Kasumi-1 (cell line): ENCODE measurements at places on chromosomes 5 and 9.

- no peak for DNase-seq
Measured at GRCh38 chr5:56545016-56545415, 270.3 kb upstream of the MAP3K1 start.

DNA sequence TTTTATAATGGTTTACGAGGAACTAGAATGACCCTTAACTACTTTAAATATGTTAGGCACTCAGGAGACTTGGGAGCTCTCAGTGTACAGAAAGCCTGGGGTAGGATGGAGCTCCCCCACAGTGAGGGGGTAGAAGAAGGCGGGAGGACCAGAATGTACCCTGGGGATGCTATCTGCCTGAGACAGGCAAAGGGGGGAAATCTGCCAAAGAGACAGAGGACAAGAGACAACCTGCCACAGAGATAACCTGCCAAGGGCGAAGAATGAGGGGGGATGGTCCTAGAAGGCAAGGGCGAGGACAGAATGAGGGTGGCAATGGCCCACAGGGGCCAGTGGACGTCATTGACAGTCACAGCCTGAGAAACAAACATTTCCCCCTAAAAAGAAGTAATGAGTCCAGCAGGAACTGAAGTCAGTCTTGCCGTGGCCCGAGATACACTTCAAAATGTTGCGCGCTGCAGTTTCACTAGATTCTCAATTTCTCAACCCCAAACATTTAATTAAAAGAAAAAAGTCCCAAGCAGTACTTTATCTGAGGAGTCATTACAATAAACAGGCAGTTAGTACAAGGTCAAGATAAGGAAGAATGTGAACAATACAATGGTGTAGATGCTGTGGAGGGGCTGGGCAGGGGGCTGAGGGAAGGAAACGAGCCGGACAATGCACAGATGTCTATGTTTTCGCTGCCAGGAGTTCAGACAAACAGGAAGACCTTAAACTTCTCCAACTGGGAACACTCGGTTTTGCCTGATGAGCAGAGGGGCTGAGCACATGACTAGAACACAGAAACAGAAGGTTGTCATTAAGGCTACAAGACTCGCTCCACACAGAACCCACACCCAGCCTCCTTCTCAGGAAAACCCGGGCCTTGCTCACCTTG is 125.0 kb downstream of the LHFPL2 start:
- no peak for DNase-seq

- DNase-seq = no peak
Measured at GRCh38 chr9:138095813-138096518, 218.4 kb downstream of the CACNA1B start.

DNA sequence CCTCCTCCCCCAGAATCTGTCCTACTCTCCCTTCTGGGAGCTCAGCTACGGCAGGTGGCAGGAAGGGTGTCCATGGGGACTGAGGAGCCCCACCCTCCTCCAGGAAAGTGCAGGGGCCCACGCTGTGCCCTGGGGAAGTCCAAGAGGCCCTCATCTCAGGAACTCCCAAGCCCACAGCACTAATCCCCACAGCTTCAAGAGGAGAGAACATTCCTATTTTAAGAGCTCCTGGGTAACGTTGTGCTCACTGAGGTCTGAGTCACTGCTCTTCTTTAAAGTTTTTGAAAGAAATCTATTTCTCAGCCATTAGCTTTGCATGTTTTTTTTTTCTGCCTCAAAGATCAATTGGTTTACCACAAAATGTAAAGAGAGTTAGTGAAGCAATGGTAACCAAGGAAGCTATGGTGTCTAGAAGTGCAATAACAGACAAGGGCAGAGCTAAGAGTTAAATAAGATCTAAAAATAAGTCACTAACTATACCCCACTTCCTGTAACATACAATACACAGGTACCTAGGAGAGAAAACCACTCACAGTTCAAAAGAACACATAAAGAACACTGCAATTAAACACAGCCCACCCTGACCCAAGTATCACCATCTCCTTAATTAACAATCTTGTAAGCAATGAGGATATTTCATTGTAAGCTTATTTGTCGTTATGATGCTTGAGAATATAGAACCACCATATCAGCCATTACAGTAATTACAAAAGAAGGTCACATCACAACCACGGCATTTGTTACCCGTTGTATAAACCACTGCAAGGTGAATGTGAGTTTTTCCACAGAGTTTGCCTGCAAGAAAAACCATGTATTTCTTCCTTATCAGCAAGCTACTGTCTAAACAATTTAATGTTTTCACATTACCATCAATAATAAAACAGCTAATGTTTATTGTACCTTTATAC is 382.3 kb upstream of the SLC30A5 start:
- DNase-seq = peak; percentile 30

GRCh38 chr9:120616966-120617935 is 37.3 kb upstream of the CDK5RAP2 start:
- no peak for DNase-seq

- no peak for DNase-seq
Measured at GRCh38 chr9:127185931-127186781, 63.7 kb upstream of the ANGPTL2 start.

- DNase-seq = no peak
Measured at GRCh38 chr5:124859027-124859426, 112.6 kb upstream of the ZNF608 start.

DNA sequence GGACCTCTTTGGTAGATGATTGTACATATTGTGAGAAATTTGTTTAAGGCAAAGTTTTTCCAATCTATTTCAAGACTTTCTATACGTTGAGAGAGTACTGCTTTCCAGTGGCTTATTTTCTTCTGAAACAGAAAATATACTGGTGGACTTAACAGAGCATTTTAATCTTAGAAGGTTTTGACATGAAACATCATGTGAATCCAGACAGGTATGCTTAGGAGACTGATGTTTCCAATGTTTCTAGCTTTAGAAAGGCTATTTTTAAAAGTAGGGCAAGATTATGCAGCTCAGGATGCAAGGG is 71.0 kb downstream of the PIK3R1 start:
- no peak for DNase-seq

GRCh38 chr5:72243706-72244105 is 76.3 kb downstream of the MRPS27 start:
- DNase-seq = no peak

DNA sequence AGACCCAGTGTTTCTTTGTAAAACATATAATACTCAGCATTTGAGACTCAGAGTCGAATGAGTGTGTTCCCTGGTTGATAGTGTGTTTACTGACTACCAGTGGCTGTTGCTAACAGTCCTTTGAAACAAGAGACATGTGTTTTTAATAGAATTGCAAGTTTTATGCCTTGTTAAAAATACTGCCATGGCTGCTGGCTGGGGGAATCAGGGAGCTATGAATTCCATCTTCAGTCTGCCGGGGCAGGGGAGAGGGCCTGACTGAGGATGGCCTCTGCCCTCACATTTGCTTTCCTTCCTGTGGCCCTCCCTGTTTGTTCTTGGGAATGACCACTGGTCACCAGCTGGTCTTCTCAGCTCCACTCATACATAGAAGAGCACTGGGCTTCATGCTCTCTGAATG is 63.8 kb downstream of the PDZD2 start:
- no peak for DNase-seq

- DNase-seq = no peak
Measured at GRCh38 chr5:86155796-86156195, 461.9 kb upstream of the COX7C start.

DNA sequence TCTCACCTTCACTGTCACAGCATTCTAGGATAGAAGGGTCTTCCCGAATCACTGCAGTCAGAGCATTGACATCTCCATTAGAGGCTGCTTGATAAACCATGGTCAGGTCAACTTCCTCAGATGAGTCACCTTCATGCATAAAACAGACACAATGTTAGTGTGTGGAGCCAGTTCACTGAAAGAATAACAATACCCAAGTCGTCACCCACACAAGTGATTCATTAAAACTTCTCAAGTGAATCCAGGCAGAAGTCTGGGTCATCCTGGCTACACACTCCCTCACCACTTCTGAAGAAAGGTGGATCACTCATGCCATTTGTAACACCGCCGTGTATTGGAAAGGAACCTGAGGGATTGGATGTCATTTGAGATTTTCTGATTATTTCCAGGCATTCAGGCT is 49.6 kb downstream of the ANKRD55 start:
- DNase-seq = no peak

DNA sequence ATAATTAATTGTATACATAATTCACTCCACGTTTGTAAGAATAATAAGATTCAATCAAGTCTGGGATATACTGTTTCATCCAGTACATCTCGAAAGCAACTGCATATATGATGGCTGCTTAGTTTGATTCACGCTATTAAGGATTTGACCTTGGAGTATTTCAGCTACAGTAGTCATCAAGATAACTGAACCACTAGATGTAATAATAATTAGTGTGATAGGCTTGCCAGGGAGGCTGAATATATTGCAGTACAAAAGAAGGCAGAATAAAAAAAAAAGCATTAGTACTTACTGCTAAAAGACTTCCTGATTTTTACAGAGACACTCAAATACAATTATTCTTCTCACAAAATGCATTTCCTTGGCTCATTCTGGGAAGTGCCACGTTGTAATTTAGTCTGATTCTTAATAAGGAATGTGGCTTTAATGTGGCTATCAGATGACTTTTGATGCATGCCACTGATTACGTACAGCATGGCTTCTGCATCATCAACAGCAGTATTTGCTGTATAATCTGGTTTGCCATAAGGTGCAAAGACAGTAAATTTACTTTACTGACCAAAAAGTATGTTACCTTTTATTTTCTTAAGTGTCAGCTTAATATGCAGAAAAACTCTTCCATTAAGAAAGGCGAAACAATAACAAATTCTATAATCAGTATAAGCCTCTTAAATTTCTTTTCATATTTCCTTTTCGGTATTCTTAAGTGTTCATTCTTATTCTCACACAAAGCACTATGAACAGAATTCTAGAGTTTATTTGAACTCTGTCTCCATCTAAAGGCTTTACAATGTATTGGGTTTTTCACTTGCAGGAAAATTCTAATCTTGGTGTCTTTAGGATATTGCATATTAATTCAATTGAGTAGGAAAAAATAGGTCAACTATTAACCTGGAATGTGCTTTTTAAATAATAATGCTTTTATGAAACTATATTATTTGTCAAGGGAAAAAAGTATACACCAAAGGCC is 166.4 kb downstream of the SLF1 start:
- DNase-seq = peak; percentile 43

DNA sequence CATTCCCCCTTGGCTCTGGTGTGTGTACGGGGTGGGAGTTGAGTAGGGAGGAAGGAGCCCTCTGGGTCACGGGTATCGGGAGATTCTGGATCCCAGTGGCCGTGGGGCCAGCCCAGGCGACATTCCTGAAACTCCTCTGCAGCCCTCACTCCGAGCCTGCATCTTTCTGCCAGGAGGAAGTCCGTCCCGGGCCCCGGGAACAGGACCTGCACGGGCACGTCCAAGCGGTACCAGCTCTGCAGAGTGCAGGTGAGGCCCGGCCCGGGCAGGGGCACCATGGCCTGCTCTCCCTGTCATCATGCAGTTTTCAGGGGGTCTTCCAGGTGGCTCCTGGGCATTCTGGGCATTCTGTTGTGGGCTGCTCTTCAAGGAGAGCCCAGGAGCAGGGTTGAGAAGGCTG is 3.7 kb downstream of the ADAMTSL2 start:
- DNase-seq = no peak

DNA sequence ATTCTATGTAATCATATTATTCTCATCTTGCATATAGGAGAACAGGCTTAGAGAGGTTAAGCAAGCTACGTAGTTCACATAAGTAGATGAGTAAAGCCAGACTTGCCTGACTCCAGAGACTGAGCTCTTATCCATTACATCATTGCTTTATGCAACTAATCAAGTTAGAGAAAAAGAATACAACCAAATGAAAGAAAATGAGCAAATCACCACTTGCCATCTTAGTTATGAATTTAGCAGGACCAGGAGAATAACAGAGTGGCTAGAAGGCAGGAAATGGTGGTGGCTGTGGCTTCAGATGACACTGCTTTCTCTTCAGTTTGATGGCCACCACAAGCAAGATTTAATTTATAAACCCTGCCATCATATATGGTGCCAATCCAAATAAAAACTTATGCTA is 26.6 kb downstream of the POC5 start:
- DNase-seq = peak; percentile 2

- DNase-seq = no peak
Measured at GRCh38 chr5:100889165-100889743, 13.8 kb downstream of the ST8SIA4 start.

GRCh38 chr5:3333105-3333504 is 262.5 kb upstream of the IRX1 start:
- no peak for DNase-seq

GRCh38 chr5:95114902-95115301 is 170.0 kb downstream of the MCTP1 start:
- DNase-seq = no peak

DNA sequence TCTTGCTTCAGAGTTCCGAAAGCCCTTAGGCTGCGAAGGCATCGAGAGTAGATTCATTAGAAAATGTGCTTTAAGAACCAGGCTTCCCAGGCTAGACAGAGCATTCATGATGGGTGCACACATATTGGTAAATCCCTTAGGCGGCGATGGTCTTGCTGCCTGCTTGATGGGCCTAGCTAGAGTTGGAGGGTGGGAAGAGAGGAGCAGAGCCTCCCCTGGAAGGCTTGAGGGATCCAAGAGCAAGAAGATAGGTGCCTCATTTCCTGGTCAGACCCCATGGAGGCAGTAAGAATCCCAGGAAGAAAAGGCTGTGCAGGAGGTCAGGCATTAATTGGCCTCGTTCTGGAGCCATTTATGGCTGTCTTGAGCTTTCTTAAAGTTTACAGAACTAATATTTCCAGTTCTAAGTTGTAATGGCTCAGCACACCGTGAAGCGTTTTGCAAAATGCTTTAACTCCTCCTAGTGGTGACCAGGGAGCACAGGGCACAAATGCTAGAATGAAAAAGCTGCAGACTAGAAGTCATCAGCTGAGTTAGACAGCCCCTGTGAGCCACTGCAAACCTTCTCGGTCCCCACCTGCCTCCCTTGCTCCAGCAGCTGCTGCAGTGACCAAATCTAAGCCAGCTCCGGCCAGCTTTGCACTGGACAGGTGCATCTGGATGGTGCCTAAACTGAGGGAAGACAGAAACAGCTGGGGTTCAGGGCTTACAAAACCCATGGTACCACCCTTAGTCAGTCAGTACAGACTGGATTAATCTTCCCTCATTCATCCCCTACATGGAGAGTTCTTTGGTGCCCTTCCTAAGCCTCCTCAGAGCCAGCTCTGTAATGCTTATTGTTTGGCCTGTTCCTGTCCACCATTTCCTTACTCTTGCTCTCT is 14.7 kb downstream of the SLC45A2 start:
- DNase-seq = peak; percentile 83

DNA sequence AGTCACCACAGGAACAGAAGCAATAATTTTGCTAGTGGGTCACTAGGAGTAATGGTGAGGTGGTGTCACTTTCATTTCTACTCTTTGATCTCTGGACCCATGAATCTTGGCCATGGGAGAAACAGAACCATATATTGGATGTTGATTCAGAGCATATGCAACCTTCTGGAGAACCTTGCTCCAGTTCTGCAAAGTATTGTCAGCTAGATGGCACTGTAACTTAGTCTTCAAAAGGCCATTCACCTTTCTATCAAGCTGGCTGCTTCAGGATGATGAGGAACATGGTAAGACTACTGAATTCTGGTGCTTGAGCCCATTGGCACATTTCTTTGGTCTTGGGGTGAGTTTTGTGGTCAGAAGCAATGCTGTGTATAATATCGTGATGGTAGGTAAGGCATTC is 129.1 kb upstream of the FBN2 start:
- DNase-seq = peak; percentile 16
